ENCODE measurements at places on chromosomes 16 and 17.
A peak's percentile ranks its signal among the peaks of the same experiment; 100 is the strongest.

DNA sequence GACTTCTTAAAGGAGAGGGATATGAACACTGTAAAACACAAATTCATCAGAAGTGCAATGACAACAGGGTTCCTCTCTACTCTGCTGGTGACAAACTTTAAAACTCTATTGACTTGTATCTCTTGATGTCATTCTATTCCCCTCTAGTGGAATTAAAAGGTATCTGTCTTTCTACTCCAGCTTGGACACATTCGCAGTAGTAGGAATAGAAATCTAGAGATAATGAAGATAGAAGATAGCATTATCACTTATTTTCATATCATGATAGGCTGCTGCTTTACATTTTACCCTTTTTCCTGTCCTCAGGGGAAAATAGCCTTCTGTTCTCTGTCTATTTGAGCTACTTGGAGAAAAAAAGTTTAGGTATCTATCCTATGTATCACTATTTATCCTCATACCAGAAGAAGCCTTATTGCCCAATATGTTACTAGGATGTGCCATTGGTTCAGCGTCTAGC lies 209.6 kb upstream of the CACNG5 start:
- DNase-seq: no peak

DNA sequence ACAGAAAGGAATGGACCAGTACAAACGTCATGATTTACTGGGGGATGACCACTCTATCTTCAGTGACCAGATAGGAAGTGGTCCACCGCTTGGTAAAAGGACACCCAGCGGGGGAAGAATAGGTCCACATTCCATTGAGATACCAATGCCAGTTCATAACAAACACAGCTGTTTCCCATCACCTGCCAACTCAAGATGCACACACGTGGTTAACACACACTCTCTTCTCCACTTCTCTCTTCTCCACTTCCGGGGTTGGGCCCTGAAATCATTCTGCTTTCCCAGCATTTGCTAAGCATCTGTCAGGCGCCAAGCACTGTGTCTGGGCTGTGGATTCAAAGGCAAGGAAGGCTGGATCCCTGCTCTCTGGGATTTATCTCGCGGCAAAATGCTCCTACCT lies 175.5 kb downstream of the SLC39A11 start:
- no peak for DNase-seq

DNA sequence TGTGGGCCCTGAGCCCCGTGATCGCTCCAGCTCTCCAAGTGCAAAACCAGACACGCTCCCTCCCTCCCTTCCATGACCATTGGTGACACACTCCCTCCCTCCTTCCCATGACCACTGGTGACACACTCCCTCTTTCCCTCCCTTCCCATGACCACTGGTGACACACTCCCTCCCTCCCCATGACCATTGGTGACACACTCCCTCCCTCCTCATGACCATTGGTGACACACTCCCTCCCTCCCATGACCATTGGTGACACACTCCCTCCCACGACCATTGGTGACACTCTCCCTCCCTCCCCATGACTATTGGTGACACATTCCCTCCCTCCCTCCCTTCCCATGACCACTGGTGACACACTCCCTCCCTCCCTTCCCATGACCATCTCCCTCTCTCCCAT lies 56.3 kb downstream of the LMF1 start:
- no peak for DNase-seq

- no peak for DNase-seq
Observed at GRCh38 chr16:78654929-78655328, 555.5 kb downstream of the WWOX start.

DNA sequence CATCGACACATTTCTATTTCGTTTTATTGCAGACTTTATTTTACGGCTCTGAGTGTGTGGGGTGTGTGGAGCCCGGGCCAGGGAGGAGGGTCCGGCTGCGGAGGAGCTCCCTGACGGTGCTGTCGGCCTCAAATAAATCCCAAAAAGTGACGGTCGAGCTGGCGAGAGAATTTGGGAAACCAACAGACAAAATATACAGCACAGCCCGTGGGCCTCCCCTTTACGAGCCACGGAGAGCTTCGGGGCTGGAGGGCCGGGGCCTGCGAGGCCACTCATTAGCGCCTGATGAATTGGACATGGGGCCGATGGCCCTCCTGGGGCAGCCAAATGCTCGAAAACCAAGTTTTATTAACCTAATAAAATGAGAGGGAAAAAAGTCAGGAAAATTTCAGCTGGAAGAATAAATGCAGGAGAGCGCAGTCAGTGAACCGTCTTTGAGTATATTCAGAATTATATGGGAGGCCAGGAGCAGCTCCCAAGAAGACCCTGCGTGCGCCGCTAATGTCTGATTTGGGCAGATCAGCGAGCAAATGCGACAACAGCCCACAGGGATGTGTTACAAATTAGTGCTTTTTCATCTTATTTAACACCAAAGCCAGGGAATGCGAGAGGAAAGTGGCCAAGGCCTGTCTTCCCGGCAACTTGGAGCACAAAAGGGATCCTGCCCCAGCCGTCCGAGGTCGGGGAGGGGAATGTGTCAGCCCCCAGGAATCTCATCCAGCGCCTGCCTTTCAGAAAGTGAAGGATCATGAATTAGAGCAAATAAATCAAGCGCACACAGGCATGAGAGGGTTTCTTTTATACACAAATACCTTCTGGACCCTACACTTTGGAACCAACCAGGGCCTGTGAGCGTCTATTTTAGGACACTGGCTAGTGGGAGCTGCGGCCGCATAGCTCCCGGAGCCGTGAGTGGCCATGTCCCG lies 249.1 kb downstream of the C16orf95 start:
- no peak for DNase-seq

GRCh38 chr17:64571746-64572145 lies 65.0 kb downstream of the CEP95 start:
- DNase-seq: no peak

GRCh38 chr17:70171159-70171558 lies 1.8 kb downstream of the KCNJ2 start:
- no peak for DNase-seq

DNA sequence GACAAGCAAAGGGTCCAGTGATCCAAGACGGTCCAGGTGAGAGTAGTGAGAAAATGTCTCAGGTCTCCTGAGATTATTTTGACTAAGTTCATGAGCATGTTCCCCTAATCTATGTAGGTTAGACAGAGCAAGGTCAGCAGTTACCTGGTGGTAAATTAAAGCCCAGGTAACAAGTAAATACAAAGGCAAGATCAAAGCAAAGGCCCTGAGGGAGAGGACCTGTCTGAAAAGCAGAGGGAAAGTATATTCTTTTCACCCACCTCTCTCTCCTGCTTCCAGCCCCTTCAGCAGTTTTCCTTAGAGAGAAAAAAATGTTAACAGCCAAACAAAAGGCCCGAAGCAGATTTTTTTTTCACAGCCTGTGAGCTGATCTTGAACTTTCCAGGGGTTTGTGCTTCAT lies 302.7 kb downstream of the MAP2K6 start:
- no peak for DNase-seq

DNA sequence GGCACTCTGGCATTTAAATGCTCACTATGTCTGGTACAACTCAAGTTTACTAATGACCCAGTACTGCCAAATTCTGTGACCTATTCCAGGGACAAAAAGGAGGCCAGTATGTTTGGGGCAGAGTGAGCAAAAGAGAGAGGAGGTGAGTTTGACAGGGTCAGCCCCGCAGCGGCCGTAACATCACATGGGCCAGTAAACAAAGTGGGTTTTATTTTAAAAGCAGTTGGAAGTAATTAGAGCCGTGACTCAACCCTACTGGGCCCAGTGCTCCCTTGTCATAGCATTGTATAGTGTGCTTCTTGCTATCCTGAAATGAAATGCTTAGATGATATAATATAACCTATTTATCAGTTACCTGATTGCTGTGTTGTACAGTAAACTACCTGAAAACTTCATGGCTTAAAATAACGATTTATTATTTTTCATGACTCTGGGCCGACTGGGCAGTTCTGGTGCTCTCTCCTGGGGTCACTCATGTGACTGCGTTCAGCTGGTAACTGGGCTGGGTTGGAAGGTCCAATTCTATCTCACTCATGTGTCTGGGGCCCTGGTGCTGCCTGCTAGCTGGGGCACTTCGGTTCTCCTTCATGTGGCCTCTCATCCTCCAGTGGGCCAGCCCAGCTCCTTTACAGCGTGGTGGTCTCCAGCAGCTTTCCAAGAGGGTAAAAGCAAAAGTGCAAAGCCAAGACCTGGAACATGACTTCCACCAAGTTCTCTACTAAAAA lies 27.4 kb downstream of the IQCK start:
- DNase-seq: no peak

DNA sequence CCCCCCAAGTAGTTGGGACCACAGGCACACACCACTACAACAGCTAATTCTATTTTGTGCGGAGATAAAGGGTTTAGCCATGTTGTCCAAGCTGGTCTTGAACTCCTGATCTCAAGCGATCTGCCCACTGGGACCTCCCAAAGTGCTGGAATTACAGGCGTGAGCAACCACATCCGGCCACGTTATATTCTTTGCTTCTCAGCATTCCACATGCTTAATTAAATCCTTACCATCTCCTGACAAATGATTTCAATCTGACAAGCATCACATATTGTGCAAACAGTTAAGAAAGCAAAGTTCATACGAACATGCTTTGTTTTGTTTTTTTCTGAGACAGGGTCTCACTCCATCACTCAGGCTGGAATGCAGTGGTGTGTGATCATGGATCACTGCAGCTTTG lies 18.2 kb downstream of the HIGD1B start:
- DNase-seq: no peak

- no peak for DNase-seq
Observed at GRCh38 chr17:74243013-74243755, 29.8 kb downstream of the TTYH2 start.

GRCh38 chr16:921321-921905 lies 49.4 kb downstream of the LMF1 start:
- no peak for DNase-seq

- DNase-seq: no peak
Observed at GRCh38 chr16:47578573-47578972, 117.4 kb downstream of the PHKB start.

GRCh38 chr16:68744744-68745280 lies 7.7 kb downstream of the CDH1 start:
- no peak for DNase-seq

DNA sequence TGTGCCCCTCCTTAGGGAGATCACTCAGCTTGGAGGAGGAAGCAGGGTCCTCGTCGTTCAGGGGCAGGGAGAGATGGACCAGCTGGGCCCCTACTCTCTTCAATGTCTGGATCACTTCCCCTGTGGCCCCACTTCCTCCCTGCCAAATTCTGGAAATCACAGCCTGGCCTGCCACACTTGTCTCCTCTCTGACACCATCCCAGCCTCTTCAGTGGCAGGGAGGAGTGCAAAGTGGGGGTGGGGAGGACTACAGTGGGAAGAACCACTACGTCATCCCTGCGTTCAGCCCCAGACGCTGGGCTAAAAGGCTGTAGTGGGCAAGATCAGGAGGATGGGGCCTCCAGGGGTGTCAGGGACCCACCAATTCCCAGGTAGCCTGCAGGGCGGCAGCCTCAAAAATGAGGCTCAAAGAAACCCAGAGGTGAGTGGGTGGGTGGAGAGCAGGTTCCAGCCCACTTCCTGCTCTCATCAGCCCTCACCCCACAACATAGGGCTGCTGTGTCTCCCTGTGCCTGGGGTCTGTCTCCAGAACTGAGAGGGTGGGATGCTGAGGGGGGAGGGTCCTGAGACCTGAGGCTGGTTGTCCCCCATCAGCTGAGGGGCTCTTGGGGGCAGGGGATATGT lies 25.0 kb upstream of the TAC4 start:
- DNase-seq: no peak

- DNase-seq: peak; percentile 45
Observed at GRCh38 chr16:12095275-12096156, 119.0 kb downstream of the SNX29 start.

- no peak for DNase-seq
Observed at GRCh38 chr16:59645194-59645593, 911.1 kb upstream of the GOT2 start.

DNA sequence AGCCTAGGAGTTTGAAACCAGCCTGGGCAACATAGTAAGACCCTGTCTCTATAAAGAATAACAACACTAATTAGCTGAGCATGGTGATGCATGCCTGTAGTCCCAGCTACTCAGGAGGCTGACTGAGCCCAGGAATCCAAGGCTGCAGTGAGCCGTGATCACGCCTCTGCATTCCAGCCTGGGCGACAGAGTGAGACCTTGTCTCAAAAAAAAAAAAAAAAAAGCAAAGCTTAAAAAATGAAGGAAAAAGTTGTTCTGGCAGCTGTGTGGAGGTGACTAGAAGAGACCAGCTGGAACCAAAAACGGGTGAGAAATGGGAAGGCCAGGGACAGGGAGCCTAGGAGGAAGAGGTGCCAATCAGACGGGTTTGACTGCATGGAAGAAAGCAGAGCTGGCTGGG lies 4.2 kb downstream of the BCL7C start:
- DNase-seq: no peak

- DNase-seq: no peak
Observed at GRCh38 chr17:37017404-37017803, 68.7 kb downstream of the AATF start.

GRCh38 chr16:12784076-12784475 lies 19.6 kb downstream of the CPPED1 start:
- DNase-seq: no peak

GRCh38 chr17:29855686-29856085 lies 74.3 kb downstream of the SSH2 start:
- DNase-seq: no peak

- no peak for DNase-seq
Observed at GRCh38 chr17:76917829-76918228, 49.6 kb downstream of the MGAT5B start.

- no peak for DNase-seq
Observed at GRCh38 chr17:67164302-67164701, 80.7 kb downstream of the HELZ start.

GRCh38 chr17:78965491-78965924 lies 14.2 kb downstream of the LGALS3BP start:
- no peak for DNase-seq

GRCh38 chr17:68298601-68299000 lies 7.3 kb downstream of the ARSG start:
- no peak for DNase-seq

- DNase-seq: peak; percentile 20
Observed at GRCh38 chr17:83080858-83081683, 1.7 kb downstream of the METRNL start.

- DNase-seq: no peak
Observed at GRCh38 chr17:61648587-61648986, 57.6 kb upstream of the NACA2 start.

DNA sequence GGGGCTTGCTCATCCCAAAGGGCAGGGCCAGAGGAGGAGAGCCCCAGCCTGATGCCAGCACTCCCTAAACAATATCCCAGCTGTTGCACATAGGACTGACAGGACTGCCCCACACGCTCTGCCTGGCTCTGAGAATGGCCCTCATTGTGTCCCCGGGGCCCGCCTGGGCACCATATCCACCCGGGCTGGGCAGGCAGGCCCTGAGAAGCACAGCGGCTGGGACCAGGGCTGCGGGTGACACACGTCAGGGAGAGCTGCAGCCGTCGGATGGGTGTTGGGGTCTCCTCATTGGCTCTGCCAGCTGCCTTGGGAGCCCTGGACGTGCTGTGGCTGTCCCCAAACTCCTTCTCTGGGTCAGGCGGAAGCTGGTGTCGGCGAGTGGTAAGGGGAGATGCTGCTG lies 4.2 kb downstream of the BCAR1 start:
- DNase-seq: no peak
